ENCODE measurements at places on chromosomes 5 and 9.

- no peak for DNase-seq
Measured at GRCh38 chr9:69295872-69296552, 29.0 kb upstream of the ENTREP1 start.

DNA sequence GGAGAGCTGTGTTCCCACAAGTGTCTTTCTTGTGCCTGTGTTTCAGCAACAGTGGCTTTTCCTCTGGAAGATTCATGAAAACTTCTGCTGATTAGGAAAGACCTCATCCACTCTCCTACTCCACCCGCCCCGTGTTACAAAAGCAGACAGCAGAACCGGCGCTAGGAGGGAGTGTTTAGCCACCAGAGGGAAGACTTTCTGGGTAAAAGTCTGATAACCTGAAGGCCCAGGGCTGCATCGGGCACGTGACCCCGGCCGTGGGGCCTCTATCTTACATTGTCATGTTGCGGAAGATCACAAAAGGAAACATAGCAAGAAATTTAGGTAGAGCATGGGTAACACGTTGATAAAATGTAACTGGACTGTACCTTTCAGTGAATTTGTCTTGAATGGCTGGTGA is 32.0 kb upstream of the DMRT2 start:
- peak; percentile 22 for DNase-seq

GRCh38 chr5:89117124-89117644 is 234.2 kb upstream of the MEF2C start:
- DNase-seq = no peak

DNA sequence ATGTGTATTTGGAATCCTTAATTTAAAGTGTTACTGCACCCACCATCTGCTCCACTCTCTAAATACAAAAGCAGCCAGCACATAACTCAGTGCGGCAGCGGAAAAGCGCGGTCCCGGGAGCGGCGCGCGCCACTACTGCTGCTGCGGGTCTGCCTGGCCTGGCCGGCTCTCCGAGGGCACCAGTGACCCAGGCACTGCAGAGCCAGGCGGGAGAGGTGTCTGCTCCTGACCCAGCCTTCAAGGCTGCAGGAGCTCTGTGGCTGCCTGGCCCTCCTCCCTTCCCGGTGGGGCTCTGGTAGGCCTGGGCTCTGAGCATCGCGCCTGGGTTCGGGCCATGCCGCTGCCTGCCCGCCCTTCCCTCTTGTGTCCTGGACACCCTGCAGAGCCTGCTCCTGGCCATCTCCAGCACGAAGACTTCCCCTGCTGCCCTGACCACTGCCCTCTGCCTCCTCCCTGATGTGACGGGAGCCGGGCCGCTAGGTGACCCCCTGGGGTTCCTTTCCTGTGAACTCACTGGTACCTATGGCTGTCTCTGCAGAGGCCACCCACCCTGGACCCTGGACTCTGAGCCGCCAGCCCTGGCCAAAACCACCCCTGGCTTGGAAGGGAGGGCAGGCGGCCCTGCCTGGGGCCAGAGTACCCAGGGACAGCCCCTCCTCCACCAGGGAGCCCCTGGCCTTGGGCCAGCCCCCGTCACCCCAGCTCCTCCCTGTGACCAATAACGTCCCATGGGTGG is 32.8 kb upstream of the UBAC1 start:
- DNase-seq = no peak

DNA sequence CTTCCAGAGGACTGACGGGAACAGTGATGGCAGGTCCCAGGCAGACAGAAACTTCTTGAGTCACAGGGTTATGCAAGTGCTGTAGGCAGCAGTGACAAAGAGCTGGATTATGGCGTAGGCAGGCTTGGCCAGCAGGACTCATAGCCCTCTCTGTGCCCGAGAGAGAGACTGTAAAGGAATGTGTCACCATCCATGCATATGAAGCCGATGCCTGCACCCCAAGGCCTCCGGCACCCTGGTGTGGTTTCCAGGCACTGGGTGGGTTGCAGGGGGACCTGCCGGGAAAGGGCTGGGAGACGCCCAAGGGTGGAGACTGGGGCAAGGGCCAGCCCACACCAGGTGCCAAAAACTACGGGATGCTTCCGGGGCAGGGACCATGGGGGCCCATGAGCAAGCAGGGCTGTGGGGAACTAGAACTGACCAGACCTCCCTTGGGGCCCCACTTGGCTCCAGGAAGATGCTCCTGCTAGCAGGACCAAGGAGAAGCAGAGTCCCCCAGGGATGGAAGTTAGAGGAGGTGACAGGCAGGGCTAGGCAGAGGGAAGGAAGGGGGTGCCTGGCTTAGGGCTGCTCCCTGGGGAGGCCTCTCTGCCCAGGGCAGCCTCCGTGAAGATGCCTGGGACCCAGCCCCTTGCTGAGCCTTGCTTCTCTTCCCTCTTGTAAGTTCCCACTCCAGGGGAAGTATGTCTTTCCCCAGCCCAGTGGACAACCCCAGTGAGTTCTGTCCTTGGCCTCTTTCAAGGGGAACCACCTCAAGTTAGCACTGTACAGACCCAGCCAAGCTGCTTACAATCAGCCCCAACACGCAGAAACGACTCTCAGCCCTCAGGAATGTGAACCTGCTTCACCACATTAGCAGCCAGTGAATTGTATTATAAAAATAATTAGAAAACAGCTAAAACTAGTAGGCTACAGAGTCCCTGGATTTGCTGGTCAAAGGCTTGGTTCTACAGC is 10.5 kb upstream of the IPPK start:
- DNase-seq = no peak

- DNase-seq = no peak
Measured at GRCh38 chr5:113053511-113053995, 77.0 kb downstream of the DCP2 start.

GRCh38 chr5:172999974-173000373 is 16.4 kb downstream of the ATP6V0E1 start:
- no peak for DNase-seq

GRCh38 chr9:1256178-1256577 is 206.0 kb downstream of the DMRT2 start:
- no peak for DNase-seq
